ENCODE measurements at places on chromosomes 12 and 14.

DNA sequence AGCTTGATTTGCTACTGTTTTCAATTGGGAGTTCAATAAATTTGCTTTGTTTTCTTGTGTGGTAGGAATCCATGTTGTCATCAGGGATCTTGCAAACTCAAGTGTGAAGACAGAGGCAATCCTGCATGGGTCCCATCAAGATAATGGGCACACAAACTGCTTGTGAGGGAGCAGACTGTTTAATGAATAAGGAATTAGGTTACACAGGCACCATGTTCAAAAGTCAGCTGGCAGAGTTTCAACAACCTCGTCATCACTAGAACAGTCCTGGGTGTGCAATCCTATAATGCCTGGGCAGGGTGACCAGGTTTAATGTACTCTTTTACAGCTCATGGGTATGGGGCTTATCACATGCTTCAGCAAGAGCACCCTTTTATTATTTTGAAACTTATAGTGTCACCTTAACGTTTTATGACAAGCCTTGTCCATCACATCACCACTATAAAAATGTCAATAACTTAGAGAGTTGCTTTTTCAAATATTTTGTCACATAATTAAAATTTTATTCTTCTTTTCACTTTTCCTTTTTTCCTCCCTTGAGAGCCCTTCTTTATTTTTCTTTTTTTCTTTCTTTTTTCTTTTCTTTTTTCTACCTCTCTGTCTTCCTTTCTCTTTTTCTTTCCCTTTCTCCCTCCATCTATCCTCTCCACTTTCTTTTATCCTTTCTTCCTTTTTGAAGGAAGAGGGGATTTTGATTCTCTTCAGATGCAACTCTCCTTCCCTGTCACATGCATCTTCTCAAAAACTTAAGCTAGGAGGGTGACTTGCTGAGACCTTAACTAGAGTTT, 252.2 kb upstream of the ATP2B1 start:
- no peak for DNase-seq

- DNase-seq = no peak
These were observed 34.4 kb downstream of the PROX2 start for GRCh38 chr14:74841230-74842207.

- no peak for DNase-seq
These were observed 503.7 kb downstream of the NRXN3 start for GRCh38 chr14:78673845-78674244.

GRCh38 chr14:102819176-102819628, 42.0 kb downstream of the TRAF3 start:
- no peak for DNase-seq

DNA sequence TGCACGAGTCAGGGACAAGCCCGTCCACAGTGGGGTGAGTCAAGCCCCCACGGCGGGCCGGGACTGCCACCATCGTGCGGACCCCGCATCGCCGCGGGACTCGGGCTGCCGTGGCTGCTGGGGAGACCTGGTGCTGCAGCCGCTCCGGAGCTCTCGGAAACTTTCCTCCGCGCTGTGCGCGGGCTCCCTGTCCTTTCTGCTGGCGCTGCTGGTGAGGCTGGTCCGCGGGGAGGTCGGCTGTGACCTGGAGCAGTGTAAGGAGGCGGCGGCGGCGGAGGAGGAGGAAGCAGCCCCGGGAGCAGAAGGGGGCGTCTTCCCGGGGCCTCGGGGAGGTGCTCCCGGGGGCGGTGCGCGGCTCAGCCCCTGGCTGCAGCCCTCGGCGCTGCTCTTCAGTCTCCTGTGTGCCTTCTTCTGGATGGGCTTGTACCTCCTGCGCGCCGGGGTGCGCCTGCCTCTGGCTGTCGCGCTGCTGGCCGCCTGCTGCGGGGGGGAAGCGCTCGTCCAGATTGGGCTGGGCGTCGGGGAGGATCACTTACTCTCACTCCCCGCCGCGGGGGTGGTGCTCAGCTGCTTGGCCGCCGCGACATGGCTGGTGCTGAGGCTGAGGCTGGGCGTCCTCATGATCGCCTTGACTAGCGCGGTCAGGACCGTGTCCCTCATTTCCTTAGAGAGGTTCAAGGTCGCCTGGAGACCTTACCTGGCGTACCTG, 1.1 kb downstream of the PDE3A start:
- DNase-seq = peak; percentile 53

- peak; percentile 50 for DNase-seq
These were observed 17.9 kb upstream of the PTGR2 start for GRCh38 chr14:73833530-73834260.

DNA sequence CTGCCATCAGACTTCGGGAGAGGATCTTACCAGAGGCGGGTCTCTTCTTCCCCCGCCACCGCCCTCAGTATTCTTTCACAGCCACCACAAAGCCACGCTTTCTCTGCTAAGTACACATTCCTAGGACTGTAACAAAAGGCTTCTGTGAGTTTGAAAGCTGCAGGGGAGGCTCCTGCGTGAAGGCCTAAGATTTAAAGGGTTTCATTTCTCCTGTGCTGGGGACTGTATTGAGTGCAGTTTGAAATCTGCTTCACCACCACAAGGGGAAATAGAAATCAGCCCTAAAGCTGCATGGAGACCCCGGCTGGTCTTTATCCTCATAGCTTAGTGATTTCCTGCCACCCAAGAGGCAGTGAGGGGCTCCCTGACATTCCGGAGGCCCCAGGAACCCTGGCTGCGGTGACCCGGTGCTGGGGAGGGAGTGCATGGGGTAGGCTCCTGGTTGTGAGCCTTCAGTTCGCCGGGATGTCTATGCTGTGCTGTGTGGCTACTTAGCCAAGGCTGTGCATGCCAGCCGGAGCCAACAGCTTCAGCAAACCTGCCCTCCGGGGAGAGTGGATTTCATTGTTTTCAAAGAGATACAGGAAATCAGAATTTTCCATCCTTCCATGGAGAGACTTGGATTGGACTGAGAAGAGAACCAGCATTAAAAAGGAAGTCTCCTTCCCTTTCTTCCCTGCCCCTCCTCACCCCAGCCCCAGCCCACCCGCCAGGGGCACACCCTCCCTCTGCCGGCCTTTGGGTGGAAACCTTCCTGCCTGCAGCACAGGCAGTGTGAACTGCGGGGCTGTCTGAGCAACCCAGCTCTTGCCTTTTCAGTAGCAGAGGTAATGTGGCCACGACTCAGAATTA, 163.3 kb downstream of the ETV6 start:
- peak; percentile 44 for DNase-seq

- no peak for DNase-seq
These were observed 7.8 kb upstream of the PGF start for GRCh38 chr14:74963178-74963704.

- DNase-seq = no peak
These were observed 6.4 kb upstream of the HOXC11 start for GRCh38 chr12:53966385-53967133.

GRCh38 chr12:65832217-65832616, 7.9 kb downstream of the HMGA2 start:
- DNase-seq = no peak

- DNase-seq = no peak
These were observed 6.4 kb downstream of the NDUFA12 start for GRCh38 chr12:94997061-94997460.

DNA sequence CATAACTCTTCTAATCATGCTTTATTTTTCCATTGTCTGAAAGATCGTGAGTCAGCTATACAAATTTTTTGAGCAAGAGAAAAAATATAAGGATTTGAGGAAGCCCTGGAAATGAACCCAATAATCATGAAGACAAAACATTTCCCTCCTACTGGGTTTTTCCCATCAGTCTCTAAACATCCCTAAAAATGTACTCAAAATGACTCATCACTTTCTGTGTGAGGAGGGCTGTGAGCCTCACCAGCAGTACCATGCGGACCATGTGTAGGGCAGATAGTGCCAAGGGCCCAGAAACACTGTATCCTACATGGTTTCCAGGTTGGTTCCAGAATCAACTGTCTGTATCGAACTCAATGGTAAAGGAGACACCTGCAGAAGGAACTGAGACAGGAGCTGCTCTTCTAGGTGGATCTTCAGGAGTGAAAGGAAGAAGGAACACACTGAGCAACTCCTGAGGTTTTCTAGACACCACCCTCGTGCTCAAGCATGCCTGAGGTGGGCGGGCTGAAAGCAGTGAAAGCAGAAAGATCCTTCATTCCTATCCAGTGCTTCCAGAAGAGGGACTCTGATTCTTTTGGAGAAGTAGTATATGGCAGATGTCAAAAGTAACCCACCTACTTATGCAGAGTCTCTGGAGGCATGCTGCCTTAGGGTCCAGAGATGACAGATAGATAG, 48.6 kb upstream of the RHOJ start:
- no peak for DNase-seq

DNA sequence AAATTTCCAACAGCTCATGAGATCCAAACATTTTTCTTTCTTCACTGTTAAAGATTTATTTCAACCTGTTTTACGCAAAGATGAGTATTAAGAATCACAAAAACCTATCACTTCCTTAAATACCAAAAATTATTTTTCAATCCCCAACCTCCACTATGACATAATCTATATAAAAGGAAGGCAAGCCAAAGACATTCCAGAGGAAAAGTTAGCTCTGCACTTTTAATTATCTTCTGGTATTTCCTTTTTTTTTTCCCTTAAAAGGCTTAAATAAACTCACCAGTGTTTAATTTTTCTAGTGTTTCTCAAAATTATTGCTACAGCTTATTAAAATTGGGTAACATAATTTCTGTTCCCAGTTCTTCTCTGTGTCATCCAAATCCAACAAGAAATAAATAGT, 75.9 kb downstream of the BMP4 start:
- no peak for DNase-seq

GRCh38 chr12:109131154-109132050, 15.0 kb downstream of the ACACB start:
- peak; percentile 65 for DNase-seq

- no peak for DNase-seq
These were observed 573 bp downstream of the ARL6IP4 start for GRCh38 chr12:122981036-122981471.

DNA sequence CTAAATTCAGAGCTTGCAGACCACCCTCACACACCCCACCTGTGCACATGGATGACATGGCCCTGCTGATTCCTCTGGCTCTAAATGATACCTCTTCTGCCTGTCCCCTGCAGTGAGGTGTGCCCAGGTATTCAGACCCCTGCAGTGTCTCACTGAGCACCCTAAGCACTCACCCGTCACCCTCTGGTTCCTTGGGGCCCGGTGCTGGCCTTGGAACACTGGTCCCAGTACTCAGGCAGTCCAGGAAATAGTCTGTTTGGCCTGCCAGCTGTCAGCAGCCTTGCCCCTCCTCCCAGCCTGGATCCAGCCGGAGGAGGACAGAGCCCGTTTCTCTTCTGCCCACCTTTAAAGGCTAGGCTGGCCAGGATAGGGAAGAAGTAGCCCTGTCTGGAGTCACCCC, 44.9 kb downstream of the ESRRB start:
- DNase-seq = no peak

GRCh38 chr12:113619202-113619601, 147.5 kb upstream of the LHX5 start:
- no peak for DNase-seq

GRCh38 chr14:92694807-92695206, 53.6 kb downstream of the LGMN start:
- no peak for DNase-seq

DNA sequence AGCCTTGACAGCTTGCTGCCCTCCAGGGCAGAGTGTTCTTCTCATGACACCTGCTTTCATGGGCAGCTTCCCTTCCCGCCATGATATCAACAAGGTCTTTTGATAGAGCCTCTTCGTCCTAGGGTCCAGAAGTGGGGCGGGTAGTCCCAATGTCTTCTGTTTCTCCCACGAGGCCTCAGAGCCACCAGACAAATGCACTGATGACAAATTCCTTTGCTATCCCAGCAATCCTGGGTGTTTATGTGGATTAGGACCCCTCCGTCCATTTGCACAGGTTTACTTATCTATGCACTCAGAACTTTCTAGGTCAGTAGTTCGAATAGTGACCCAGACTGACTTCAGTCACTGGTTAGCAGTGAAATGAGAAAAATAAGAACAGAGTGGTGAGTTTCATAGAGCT, 52.6 kb upstream of the PRMT8 start:
- no peak for DNase-seq

GRCh38 chr12:10212739-10213131, at the start of gene GABARAPL1:
TSS of gene GABARAPL1 (plus strand) at chr12:10212877. CDS start at chr12:10213130, 253 bp downstream.
- peak; percentile 90 for DNase-seq

DNA sequence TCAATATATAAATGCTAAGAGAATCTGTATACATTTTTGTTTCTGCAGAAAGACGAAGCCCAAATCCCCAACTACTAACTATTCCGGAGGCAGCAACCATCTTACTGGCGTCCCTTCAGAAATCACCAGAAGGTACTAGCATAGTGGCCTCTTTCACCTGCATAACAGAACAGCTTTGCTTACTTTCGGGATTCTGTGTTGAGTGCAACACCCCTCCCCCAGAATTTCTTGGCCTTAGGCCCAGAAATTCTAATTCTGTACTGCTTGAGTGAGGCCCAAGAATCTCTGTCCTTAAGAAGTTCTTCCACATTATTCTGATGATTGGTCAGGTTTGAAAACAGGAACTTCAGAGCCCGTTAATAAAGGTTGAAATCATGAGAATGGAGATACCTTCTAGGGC, 2.9 kb downstream of the SPX start:
- DNase-seq = no peak

DNA sequence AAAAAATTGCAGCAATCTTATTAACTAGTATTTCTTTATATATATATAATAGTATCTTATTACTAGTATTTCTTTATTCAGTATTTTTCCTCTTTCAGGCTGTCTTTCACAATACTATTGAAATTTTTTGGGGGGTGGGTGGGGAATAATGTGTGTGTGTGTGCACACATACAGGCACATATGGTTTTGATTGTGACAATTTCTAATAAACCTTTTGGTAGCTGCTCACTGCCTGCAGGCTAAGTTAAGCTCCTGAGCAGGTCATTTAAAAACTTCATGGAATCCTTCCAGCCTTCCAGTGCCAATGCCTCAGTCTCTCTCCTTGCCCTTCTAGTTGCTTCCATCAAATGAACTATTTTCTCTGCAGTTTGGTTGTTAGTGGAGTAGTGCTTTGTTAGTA, 490.1 kb downstream of the PCNX1 start:
- no peak for DNase-seq

GRCh38 chr12:31773867-31774266, 45.0 kb upstream of the AMN1 start:
- DNase-seq = no peak

- DNase-seq = no peak
These were observed 65.1 kb upstream of the NCOR2 start for GRCh38 chr12:124632519-124632984.

GRCh38 chr12:11729439-11730150, 80.1 kb downstream of the ETV6 start:
- no peak for DNase-seq

GRCh38 chr12:116689521-116689920, 48.3 kb downstream of the SPRING1 start:
- no peak for DNase-seq

DNA sequence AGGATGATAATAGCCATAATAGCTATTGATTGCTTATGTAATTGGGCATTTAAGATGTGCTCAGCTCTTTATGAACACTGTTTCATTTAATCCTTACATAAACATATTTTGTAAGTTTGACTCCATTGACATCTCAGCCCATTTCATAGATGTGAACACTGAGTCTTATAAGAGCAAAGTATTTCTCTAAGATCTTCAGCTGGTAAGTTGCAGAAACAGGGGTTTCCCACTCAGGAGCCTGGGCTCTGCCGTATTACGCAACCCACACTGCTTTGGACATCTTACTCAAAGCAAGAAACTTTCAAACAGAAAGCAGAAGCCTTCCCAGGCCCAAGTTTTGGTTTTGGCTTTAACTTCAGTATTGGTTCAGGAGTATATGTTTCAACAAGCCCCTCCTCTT, 705.1 kb downstream of the MED13L start:
- DNase-seq = no peak

- no peak for DNase-seq
These were observed 52.6 kb downstream of the DIP2B start for GRCh38 chr12:50557421-50557820.

- no peak for DNase-seq
These were observed 94.7 kb downstream of the SLC5A8 start for GRCh38 chr12:101115326-101115725.

Data from AG20443 (cell line).